Heart left ventricle (tissue), 16 donors: ENCODE measurements at places on chromosomes 2 and 18. TPM values are rescaled to one million over a fixed set of nuclear protein-coding genes. Genes with fewer than 3 reads are reported as not detected.
A peak's percentile ranks its signal among the peaks of the same experiment; 100 is the strongest.

CCBE1 gene
- 0.69 TPM for total RNA-seq

SLC14A1 gene
- total RNA-seq = 10.5 TPM

GRCh38 chr18:54069729-54070128 is 154.7 kb downstream of the MBD2 start:
- no peak overlapping the region for H3K4me3 ChIP-seq
- H3K27ac ChIP-seq = no peak overlapping the region
- H3K4me1 ChIP-seq = no peaks in the 10 kb centered on the region
- no peaks in the 10 kb centered on the region for H3K27me3 ChIP-seq
- DNase-seq = no peak
- no peaks in the 10 kb centered on the region for H3K36me3 ChIP-seq

DNA sequence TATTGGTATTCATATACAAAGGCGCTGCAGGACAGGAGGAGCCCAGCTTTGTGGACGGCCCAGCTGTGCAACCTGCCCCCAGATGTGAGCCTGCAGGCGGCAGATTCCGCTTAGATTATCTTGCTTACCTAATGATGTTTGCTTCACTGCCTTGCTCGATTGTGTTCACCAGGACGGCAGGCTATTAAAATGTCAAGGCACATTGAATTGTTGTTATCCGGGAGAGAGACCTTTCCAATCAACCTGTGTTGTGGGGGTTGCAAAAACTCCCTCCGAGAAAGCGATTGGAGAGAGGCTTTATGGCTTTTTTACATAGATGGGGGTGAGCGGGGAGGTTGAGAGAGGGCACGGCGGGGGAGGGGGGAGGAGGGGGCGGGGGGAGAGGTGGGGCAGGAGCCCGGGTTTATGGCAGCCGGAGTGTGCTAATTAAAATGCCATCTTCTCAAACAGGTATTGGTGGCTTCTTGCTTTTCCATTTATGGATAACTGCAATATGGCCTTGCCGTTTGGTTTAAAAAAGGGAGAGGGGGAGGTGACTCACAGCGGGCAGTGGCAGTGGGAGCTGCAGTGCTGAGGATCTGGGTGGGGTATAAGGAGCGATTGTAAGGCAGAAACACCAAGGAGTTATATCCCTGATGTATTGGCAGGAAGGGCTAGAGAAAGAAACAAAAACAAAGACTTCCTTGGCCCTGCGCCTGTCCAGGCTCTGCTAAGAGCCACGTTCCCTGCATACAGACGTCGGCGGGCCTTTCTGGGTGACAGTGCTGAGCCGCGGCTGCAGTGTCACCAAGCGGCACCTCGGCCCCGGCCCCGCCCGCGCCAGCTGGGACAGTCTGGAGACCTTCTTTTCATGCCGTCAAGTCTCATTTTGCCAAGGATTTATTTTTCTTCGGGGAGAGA is 97.2 kb downstream of the INSIG2 start:
- H3K36me3 ChIP-seq = no peaks in the 10 kb centered on the region
- H3K27ac ChIP-seq = peak overlapping the region; percentile 54
- peak; percentile 45 for DNase-seq
- no peaks in the 10 kb centered on the region for H3K4me1 ChIP-seq
- H3K4me3 ChIP-seq = peak overlapping the region; percentile 55
- H3K27me3 ChIP-seq = no peaks in the 10 kb centered on the region

RIT2 gene
- total RNA-seq = not detected

DNA sequence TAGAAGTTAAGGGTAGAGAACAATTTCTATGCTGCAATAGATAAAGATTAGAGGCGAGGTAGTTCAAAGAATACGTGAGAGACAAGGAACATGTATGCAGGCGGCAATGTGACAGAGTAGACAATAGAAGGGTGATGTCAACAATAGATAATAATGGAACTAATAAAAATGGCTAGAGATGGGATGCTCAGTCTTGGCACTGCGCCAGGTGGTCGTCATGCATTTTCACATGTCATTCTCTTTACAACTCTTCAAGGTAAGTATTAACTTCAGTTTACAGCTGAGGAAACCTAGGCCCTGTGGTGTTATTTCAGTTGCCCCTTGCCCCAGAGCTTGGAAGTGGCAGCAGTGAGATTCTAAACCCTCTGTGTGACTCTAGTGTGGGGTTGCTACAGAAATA is 890.7 kb upstream of the CELF4 start:
- no peak overlapping the region for H3K4me3 ChIP-seq
- no peaks in the 10 kb centered on the region for H3K27me3 ChIP-seq
- H3K27ac ChIP-seq = no peak overlapping the region
- no peaks in the 10 kb centered on the region for H3K4me1 ChIP-seq

GRCh38 chr2:190996338-190996946 is 17.5 kb downstream of the STAT1 start:
- no peak overlapping the region for H3K4me3 ChIP-seq
- no peaks in the 10 kb centered on the region for H3K27me3 ChIP-seq
- no peak overlapping the region for H3K27ac ChIP-seq
- no peaks in the 10 kb centered on the region for H3K4me1 ChIP-seq

- no peaks in the 10 kb centered on the region for H3K36me3 ChIP-seq
- H3K27me3 ChIP-seq = no peaks in the 10 kb centered on the region
- H3K27ac ChIP-seq = no peak overlapping the region
- no peak overlapping the region for H3K4me3 ChIP-seq
- DNase-seq = no peak
Observed at GRCh38 chr2:40230707-40231432, 221.0 kb downstream of the SLC8A1 start.

POTEJ gene
- total RNA-seq = not detected

GCG gene
- total RNA-seq = not detected

CDK5R2 gene
- total RNA-seq = not detected
